ENCODE measurements at places on chromosomes 6 and 20. TPM values are rescaled to one million over a fixed set of nuclear protein-coding genes. Genes with fewer than 3 reads are reported as not detected.

The LINC00237 gene
- not detected for total RNA-seq

The DEFB132 gene
- total RNA-seq, result not detected

The GFRAL gene
- not detected for total RNA-seq

The MYLK4 gene
- total RNA-seq, result 0.15 TPM

The BPIFB1 gene
- total RNA-seq, result not detected

The TNXB gene
- 0.46 TPM for total RNA-seq

The TUBB2A gene
- total RNA-seq, result 73.1 TPM

The HAO1 gene
- total RNA-seq, result not detected

The TPX2 gene
- total RNA-seq, result 98.2 TPM

The DEFB123 gene
- total RNA-seq, result not detected

The SIRPB1 gene
- 0.51 TPM for total RNA-seq
